ENCODE measurements at places on chromosomes 5 and 9.

GRCh38 chr5:56480705-56481427 is 247.7 kb upstream of the ANKRD55 start:
- no peak for DNase-seq

- no peak for DNase-seq
These were observed 186.7 kb downstream of the C9orf50 start for GRCh38 chr9:129434187-129434586.

DNA sequence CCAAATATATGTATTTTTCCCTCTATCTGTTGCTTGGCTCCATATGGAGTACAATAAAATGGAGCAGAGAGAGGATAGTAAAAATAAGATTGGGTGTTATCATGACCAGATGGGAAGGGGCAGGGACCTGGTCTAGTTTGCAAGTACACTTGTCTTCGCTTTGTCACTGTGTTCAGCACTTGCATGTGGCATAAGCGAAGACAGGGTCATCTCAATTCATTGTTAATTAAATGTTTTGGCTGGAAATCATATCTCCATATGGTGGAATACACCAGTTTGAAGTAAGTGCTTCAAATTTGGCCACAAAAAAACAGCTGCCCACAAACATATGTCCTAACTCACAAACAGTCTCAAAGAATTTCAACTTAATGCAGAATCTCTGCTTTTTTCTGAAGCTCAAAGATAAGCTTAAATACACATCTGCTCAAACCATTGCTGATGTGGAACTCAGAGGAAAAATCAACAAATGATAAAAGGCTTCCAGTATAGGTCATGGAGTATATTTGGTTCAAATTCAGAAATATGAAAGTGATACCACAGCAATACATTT is 865.4 kb downstream of the TLE4 start:
- no peak for DNase-seq

- DNase-seq: peak; percentile 66
These were observed 19.7 kb downstream of the CAMSAP1 start for GRCh38 chr9:135887585-135888050.

- DNase-seq: no peak
These were observed 113.2 kb upstream of the PRRC1 start for GRCh38 chr5:127404190-127404589.
